Esophagus mucosa (tissue), 1 donor: ENCODE measurements at places on chromosomes 1 and 21. TPM values are rescaled to one million over a fixed set of nuclear protein-coding genes. Genes with fewer than 3 reads are reported as not detected.

- peak; percentile 2 for ATAC-seq
Measured at GRCh38 chr1:92832537-92833114, 786 bp downstream of the RPL5 start.

GRCh38 chr1:201408176-201408833, 9.2 kb upstream of the LAD1 start:
- peak; percentile 69 for ATAC-seq

GRCh38 chr1:4118746-4119515, 218.9 kb upstream of the C1orf174 start:
- ATAC-seq: no peak

- no peak for ATAC-seq
Measured at GRCh38 chr1:78155121-78155520, 109.4 kb downstream of the GIPC2 start.

- no peak for ATAC-seq
Measured at GRCh38 chr21:39434950-39435349, 10.6 kb downstream of the LCA5L start.

DNA sequence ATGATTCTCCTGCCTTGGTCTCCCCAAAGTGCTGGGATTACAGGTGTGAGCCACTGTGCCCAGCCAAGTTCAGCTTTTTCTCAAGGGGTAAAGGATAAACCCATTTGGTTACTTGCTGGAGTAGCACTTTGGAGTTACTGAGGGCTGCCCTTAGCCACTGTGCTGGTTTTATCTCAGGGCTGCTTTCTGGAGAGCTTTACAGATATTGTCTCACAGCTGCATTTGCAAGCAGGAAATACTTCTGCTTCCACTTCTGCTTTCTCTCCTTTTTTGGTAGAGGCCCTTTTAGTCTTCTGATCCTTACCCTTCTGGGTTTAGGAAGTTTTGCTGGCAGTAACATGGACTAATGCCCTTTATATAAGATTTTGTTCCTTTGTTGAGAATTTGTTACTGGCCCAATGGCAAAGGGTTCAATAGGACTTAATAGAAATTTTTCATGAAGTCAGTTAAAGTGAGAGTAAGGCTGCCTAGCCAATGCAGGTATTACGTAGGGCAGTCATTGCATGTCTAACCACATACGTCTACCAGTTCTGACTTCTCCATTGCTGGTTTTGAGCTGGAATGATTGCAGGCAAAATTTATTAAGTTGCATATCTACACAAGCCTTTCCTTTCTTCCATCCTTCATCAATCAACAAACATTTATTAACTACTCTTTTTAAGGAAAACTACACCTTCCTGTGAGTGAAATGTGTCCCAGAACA, 24.4 kb downstream of the CAP1 start:
- peak; percentile 48 for ATAC-seq

DNA sequence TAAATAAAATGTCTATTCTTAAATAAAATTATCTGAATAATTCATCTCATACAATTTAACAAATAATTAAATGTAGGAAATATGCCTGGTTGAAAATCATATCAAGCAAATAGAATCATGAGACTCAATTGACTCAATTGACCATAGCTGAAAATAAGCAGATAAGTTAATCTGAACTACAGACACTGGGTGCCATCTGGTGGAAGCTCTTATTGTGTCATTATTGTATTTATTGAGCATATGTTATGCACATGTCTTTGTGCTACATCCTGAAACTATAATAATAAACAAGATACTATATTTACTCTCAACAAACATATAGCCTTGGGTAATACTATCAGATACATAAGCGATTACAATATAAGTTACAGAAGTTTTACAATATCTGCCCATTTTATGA, 41.0 kb downstream of the BRINP3 start:
- no peak for ATAC-seq

- peak; percentile 31 for ATAC-seq
Measured at GRCh38 chr1:119968601-119969000, 72.3 kb upstream of the ADAM30 start.

- no peak for ATAC-seq
Measured at GRCh38 chr1:28058168-28058567, 30.2 kb downstream of the EYA3 start.

- ATAC-seq: no peak
Measured at GRCh38 chr1:178169649-178170048, 75.7 kb downstream of the RASAL2 start.

DNA sequence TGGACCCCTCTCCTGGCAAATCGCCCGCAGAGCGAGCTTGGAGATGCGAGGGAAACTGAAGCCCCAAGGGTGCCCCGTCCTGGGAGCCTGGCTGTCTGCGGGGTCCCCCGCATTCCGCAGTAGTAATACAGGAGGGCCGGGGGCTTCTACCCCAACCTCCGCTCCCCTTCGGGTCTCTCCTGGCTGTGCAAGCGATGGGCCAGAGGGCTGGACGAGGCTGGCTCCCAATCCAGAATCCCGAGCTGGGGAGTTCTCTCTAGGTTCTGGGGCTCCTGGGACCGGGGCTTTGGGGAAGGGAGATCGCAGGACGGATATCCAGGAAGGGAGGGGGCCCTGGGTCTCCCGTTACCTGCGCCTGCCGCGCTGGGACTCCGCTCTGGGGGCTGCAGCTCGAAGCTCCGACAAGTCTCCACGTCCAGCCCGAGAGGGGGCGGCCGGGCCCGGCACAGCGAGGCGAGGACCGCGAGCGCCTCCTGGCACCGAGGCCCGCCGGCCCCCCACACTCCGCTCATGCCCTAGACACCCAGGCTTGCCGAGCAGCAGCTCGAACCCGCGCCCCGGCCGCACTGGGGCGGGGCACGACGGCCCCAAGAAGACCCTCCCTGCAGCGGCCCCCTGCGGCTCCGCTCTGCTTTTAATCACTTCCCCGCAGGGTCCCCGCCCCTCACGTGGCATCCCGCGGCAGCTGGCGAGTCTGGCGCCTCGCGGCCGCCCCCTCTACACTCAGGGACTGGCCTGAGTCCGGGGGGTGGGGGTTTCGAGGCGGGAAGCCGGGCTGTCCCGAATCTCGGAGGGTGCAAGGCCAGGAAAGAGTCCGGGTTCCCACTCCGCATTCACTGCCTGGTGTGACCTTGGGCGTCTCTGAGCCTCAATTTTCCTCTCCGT, at the start of gene SYT6:
Gene SYT6 (minus strand): TSS at position 609 of the 885 bp plus-strand sequence. CDS start 97 bp downstream, at position 512.
- peak; percentile 14 for ATAC-seq

- peak; percentile 4 for ATAC-seq
Measured at GRCh38 chr1:6263716-6264115, 2.8 kb upstream of the GPR153 start.

DNA sequence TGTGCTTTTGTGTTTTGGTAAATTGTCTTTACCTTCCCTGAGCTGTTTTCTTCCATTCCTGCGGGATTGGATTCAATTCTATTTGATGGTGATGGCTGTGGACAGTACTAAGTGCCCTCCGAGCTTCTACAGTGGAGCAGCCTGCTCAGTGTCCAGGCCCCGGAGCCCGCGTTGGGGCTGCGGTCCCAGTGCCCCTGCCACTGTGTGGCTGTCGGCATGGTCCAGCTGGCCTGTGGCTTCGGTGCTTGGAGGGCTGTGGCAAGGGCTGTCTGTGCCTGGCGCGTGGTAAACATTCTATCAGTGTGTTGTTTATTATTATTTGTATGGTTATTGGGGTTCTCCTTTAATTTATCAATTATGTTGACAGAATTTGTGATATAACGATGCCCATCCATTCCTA, 109.1 kb upstream of the COL6A1 start:
- no peak for ATAC-seq

DNA sequence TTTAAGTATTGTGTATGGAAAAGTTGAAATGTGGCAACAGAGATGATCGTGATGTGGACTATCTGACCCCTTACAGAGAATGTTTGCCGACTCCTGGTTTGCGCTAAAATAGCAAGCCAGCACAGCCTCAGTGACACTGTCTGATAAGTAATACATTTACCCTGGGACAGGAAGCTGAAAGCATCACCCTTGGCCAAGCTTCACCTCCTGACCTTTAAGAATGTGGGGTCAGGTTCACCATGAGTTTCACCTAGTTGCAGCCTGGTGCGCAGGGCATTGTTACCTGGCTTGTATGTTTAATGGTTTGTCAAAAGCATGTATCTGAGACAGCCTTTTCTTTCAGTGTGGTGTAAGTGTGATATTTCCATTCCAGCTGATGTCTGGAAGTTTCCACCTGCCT, 29.2 kb downstream of the TRAF5 start:
- no peak for ATAC-seq

DNA sequence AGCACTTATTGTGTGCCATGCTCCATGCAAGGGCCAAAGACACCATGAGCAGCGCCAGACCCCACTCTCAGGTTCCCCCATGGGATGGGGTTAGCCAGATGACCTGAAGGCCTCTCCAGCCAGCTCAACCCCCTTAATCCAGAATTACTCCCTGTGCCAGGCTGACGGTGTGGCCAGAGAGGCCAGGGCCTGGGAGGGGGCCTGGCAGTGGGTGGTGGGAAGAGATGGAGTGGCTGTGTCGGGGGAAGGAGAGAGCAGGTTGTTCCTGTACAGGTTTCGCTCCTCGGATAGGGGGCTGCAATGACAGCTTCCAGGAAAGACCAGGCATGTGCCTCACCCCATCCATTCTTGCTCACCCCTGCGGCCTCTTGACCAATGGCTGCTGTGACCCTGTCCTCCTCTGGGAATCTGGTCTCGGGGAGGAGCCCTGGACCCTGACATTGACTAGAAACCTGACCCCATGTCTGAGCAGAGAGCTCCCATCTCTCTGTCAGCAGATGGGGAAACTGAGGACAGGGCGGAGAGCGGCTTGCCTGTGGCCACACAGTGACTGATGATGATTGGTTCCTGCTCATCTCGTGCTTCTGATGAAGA, 345.3 kb downstream of the MATN1 start:
- no peak for ATAC-seq

Gene SLC44A3
- 10.1 TPM for total RNA-seq

Gene GPX7
- total RNA-seq: 1.6 TPM

Gene CTXND2
- not detected for total RNA-seq

Gene CFHR5
- total RNA-seq: not detected

Gene CFAP126
- total RNA-seq: not detected

Gene NCAM2
- not detected for total RNA-seq

Gene VWA5B1
- total RNA-seq: not detected

Gene LENEP
- not detected for total RNA-seq

Gene S100A1
- total RNA-seq: 0.44 TPM

Gene BSDC1
- 39.5 TPM for total RNA-seq

Gene ARMH1
- total RNA-seq: not detected
